ENCODE measurements at places on chromosomes 11 and 22.
A peak's percentile ranks its signal among the peaks of the same experiment; 100 is the strongest.

DNA sequence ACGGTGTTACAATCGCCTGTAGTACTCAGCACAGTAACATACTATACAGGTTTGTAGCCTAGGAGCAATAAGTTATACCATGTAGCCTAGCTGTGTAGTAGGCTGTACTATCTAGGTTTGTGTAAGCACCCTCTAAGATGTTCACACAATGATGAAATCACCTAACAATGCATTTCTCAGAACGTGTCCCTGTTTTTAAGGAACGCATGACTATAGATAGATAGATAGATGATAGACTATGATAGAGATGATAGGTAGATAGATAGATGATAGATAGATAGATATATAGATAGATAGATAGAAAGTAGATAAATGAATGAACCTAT lies 203.9 kb downstream of the FAM76B start:
- no peak for DNase-seq

DNA sequence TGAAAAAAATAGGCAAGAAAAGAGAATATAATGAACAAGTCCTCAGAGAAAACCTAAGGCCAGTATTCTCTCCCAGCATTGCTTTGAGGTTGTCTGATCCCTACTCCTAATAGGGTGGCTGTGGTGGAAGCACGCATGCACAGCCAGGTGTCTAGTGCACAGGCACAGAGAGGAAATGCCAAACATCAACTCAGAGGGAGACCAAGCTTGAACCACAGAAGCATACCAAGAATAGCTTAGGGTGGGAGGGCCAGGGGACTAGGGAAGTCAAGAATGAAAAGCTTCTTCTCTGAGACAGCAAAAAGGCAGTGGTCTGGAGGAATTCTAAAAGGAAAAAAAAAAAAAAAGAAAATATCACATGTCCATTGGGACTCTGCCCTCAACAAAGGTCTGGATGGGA lies 244.1 kb upstream of the API5 start:
- DNase-seq: no peak

DNA sequence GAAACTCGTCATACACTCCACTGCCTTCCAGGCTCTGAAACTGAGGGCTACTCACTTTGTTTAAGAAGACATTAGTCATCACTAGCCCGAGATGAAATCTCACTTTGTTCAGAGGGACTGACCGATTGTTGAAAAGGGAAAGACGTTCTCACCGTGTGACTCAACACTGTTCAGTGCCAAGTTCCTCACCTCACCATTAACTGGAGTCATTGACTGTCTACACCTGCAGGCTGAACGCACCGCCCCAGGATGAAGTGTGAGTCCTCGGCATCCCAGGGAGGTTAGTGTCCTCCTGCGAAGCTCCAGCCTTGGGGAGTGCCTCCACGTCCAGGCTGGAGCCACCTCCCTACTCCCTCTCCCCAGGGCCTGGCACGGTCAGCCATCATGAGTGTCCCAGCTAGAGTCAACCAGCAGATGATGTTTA lies 30.4 kb downstream of the FADD start:
- no peak for DNase-seq

DNA sequence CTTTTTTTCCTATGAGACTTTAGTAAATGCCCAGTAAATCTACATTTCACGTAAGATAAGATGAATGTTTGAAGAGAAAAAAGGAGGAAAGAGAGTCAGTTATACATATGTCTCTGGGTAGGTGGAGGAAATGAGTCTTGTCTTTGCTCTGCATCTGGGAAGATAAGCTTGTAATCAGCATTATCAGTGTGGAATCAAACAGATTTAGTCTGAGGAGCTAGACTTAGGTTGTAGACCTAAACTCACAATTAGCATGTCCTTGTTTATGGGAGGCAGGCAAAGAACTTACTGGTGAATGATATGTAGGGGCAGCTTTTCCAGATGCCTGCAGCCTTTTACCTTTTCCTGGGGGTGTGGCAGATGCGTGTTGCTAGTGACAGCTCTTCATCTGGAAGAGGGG lies 962.3 kb downstream of the TBC1D22A start:
- DNase-seq: no peak

- no peak for DNase-seq
Measured at GRCh38 chr11:83948200-83948599, 662.0 kb upstream of the CCDC90B start.

GRCh38 chr11:116515664-116516184 lies 257.1 kb downstream of the BUD13 start:
- no peak for DNase-seq

DNA sequence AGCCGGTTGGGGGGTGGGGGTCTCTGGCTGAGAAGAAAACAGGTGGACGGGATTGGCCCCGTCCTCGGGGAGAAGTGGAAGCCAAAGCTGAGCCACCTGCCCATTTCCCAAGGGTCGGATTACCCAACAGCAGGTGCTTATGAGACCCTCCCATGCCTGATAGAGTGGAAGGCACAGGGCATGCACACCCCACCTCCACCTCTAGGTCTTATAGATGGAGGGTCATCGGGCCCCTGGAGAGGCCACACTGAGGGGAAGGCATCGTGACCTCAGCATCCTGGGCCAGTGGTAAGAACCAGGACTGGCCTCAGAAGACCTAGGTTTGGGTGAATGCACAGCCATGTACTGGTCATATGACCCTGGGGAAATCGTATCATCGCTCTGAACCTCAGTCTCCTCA lies 85.9 kb downstream of the BUD13 start:
- DNase-seq: no peak

GRCh38 chr11:702462-703461 lies 3.3 kb upstream of the EPS8L2 start:
- DNase-seq: no peak

DNA sequence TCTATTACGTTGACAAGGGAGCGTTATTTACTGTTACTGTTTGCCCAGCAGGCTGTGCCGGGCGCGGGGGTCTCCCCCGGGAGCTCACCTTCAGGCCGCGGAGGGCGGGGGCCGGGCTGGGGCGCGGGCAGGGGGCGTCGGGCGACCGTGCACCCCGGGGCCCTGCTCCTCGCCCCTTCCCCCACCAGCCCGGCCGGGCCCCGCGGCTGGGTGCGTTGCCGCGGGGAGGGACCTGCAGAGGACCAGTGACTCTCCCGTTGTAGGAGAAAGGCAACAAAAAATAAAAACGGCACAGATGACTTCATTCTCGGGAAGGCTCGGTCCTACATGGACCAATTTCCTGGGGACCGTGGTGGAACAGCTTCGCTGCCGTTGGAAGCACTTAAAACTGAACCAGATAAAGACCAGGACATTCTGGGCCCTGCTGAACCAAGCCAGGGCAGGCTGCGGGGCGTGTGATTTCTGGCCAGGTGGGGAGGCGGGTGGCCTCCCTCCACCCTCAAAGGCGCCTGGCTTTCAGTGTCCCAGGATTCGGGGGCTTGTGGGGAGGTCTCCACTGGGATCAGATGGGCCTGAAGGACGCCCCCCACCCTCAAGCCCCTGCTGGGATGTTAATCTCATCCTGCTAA lies 57.4 kb downstream of the IGLL1 start:
- DNase-seq: peak; percentile 57

GRCh38 chr22:34841911-34842310 lies 224.0 kb upstream of the ISX start:
- DNase-seq: no peak

DNA sequence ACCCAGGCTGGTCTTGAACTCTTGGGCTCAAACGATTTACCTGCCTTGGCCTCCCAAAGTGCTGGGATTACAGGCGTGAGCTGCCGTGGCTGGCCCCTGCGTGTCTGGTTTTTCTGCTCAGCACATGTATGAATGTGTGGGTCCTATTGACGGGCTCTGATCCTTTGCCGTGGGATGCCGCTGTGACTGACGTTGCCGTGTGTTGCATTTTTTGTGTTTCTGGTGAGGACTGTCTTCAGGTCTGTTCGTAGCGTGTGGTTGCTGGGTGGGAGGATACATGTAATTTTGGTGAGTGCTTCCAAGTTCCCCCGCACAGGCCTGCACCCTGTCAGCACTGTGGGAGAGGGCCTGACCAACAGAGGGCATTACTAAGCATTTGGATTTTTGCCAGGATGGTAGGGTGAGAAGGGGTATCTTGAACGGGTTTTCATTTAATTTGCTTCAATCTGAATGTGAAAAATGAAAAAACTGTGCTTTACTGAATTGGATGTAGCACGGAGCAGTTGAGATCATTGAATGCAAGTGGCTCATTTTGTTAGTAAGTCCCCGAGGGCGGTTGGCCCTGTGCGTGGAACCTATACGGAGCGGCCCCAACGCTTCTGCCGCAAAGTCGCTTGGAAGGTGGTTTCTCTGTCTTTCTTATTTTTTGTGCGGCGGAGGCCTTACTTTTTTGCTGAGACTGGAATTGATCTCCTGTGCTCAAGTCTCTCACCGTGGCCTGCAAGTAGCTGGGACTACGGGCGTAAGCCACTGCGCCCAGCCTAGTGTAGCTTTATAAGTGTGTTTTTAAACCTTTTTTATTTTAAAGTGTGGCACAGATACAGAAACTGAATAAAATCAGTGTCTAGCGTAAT lies 8.2 kb downstream of the ZBED4 start:
- DNase-seq: no peak

GRCh38 chr11:46207270-46207669 lies 70.2 kb upstream of the CREB3L1 start:
- DNase-seq: no peak

DNA sequence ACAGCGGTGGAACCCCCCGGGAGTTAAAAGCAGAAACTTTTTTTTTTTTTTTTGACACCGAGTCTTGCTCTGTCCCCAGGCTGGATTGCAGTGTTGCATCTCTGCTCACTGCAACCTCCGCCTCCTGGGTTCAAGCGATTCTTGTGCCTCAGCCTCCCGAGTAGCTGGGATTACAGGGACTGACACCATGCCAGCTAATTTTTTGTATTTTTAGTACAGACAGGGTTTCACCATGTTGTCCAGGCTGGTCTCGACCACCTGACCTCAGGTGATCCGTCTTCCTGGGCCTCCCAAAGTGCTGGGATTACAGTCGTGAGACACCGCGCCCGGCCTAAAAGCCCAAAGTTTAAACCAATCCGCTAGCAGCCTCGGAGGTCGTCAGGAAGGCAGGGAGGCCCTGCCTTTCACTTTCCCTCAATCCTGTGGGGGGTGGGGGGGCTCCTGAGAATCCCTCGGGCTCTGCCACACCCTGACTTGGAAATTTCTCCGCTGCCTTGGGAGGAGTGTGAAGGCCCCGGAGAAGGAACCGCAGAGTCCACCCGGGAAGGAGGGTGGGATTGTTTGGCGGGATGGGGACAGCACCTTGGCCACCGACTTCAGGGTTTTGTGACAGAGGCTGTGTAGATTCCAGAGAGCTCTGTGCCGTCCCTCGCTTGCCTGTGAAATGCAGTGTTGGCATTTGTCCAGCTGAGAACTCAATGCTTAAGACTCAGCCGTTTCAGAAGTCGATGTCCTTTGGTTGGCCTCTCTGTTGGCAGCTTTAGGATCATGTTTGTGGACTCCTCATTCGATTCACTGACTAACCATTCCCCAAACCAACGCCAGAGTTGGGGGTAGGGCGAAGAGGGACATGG lies 1.0 kb downstream of the ARHGAP8 start:
- DNase-seq: no peak

GRCh38 chr11:100712583-100712982 lies 25.5 kb downstream of the ARHGAP42 start:
- DNase-seq: no peak

- DNase-seq: peak; percentile 65
Measured at GRCh38 chr11:63999349-64000025, 13.2 kb downstream of the OTUB1 start.

GRCh38 chr11:14148653-14149273 lies 186.2 kb downstream of the SPON1 start:
- no peak for DNase-seq

DNA sequence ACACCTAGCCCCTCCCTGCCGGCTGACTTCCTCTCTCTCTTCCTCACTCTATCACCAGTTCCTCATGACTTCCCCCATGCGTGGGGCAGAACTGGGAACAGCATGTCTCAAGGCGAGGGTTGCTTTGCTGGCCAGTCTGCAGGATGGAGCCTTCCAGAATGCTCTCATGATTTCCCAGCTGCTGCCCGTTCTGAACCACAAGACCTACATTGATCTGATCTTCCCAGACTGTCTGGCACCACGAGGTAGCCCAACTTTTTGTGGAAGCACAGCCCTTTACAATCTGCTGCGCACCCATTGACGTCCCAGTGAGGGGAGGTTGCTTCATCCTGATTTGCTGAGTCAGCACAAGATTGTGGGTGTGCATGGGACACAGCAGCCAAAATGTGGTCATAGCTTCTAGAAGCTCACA lies 8.6 kb downstream of the TCN2 start:
- DNase-seq: no peak

- no peak for DNase-seq
Measured at GRCh38 chr11:100404907-100405306, 282.2 kb upstream of the ARHGAP42 start.

GRCh38 chr22:22761606-22761962 lies 117.2 kb downstream of the GGTLC2 start:
- DNase-seq: no peak

GRCh38 chr22:46071451-46072109 lies 78.7 kb upstream of the PPARA start:
- DNase-seq: no peak

DNA sequence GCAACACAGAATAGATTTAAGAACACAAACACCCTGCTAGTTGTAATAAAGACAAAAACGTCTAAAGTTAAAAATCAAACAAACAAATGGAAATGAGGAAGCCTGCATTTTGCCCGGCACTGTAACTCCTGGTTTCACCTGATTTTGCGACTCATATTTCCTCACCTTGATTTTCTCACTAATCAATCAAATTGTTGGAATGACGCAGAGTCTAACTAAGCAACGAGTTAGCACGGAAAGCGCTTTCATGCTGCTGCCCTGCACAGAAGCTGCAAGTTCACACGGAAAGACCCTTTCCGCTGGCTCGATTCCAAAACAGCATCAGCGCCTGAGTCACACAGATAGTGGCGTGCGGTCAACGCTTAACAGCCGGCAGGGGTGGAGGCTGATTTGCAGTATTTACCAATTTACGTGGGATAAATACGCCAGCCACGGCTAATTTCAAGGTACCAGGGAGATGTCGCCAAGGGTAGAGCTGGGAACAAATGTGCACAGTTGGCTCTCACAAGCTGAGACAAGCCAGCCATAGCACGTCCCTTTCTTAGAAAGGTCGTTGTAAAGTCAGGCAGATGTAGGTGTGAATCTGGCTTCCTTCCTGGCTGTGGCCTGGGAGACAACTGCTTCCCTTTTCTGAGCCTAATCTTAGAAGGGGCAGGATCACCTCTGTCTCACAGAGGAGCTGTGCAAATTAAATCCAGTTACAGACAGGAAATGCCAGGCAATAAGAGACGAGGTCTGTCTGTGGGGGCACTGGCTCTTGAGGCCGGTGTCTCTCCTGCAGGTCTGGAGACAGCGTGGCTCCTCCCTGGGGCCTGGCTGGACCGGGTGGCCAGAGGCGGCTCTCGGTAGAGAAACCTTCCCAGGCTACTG lies 76.9 kb upstream of the TTLL12 start:
- DNase-seq: peak; percentile 52

DNA sequence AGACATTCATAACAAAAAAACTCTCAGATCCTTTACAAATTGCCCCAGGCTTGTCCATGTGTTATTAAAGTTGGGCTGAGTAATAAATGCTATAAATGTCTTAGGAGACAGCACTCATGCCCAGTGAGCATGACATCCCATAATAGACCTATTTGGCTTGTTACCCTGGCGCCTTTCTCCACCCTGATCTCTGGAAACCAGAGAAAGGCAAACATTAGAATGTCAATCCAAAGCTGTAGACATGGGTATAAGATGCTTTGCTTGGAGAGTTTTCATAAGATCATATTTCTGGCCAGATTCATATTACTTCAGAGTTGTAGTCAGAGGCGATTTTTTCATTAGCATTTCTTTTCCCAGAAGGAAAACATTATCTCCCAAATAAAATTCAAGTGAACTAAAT lies 161.3 kb upstream of the UBASH3B start:
- DNase-seq: no peak

GRCh38 chr11:121207485-121208115 lies 85.0 kb upstream of the SC5D start:
- DNase-seq: no peak

GRCh38 chr11:70073871-70074371 lies 4.2 kb upstream of the ANO1 start:
- DNase-seq: no peak
